ENCODE measurements at places on chromosomes 1 and 21. TPM values are rescaled to one million over a fixed set of nuclear protein-coding genes. Genes with fewer than 3 reads are reported as not detected.

GRCh38 chr1:8326265-8326664 lies 8.4 kb downstream of the SLC45A1 start:
- no peak overlapping the region for H3K27ac ChIP-seq
- no peaks in the 10 kb centered on the region for H3K4me1 ChIP-seq
- H3K4me3 ChIP-seq, result no peak overlapping the region

DNA sequence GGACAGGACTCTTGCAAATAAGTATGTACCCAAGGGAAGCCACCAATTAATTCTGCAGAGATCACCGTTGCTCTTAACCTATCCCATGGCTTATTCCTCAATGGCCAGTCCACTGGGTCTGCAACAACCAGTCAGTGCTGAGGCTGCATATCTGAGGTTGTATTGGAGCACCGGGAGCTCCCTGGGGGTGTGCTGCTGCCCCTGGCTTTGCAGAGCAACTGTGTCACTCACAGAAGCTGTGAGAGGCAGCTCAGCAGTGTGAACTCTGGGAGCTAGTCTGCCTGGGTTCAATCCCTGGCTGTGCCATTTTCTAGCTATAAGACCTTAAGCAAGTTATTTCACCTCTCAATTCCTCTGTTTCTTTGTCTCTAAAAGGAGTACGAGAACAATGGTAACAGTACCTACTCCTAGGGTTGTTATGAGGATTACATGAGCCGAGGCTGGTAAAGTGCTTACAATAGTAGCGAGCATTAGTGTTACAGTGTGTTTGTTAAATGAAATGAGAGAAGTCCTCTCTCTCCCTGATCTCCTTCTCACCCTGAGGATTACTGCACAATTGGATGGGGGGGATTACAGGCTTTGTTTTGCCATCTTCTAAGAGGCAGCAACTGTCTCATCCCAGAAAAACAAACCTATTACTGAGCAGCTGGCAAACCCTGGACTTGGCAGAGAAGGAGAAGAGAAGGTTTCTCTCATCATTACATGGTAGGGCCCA lies 3.6 kb downstream of the RXRG start:
- no peaks in the 10 kb centered on the region for H3K36me3 ChIP-seq
- no peaks in the 10 kb centered on the region for H3K4me1 ChIP-seq
- H3K27me3 ChIP-seq, result peaks cover 21% of the 10 kb centered on the region
- DNase-seq, result no peak

DNA sequence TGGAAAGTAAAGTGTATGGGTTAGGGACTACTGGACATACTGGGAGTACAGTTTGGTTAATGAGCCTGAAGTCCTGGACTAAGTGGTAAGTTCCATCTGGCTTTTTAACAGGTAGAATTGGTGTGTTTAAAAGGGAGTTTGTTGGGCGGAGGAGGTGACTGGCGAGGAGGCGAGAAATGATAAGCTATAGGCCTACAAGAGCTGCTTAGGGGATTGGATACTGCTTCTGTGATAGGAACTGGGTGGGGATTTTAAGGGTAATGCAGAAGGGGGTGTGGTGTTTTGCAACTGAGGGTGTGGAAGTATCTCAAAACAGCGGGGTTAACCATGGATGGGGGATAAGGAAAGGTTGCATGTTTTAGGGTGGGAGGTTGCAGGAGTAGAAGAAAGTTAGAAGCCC lies 3.5 kb downstream of the ERVH48-1 start:
- H3K4me1 ChIP-seq, result peaks cover 15% of the 10 kb centered on the region
- no peaks in the 10 kb centered on the region for H3K27me3 ChIP-seq
- no peaks in the 10 kb centered on the region for H3K36me3 ChIP-seq
- no peak overlapping the region for H3K4me3 ChIP-seq
- H3K27ac ChIP-seq, result no peak overlapping the region

- no peaks in the 10 kb centered on the region for H3K4me1 ChIP-seq
- H3K27ac ChIP-seq, result no peak overlapping the region
- no peak for DNase-seq
Measured at GRCh38 chr21:24163539-24163938, 1443.7 kb downstream of the MRPL39 start.

DNA sequence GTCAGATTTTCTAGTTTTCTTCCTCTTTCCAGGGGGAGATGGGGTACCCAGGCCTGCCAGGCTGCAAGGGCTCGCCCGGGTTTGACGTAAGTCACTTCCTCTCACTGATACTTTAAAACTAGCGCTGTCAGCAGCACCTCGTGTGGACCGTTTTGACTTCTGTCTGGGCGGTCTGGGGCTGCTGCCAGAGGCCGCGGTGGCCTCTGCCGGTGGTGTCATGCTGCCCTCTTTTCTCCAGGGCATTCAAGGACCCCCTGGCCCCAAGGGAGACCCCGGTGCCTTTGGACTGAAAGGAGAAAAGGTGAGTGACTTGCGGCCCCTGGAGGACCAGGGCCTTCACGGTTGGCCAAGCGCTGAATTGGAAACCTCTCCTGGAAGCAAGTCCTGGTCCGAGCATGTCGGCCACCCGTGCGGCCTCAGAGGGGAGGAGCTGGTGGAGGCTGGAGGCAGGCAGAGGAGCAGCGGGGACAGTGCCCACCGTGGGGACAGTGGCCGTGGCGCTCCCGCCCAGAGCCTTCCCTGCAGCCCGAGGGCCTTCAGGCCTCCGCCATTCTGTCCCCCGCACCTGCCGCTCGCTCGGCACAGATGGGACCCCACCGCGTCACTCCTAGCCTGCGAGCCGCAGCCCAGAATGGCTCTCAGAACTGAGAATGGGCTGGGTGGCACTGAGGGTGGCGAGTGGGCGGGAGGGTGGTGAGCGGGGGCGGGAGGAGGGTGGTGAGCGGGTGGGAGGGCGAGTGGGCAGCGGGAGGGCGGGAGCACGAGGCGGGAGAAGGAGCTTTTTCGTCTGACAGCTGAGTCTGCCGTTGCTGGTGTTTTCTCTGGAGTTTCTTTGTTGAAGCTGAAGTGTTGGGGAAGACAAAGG lies 9.4 kb downstream of the COL6A1 start:
- no peaks in the 10 kb centered on the region for H3K4me1 ChIP-seq
- no peaks in the 10 kb centered on the region for H3K27me3 ChIP-seq
- H3K27ac ChIP-seq, result no peak overlapping the region
- no peaks in the 10 kb centered on the region for H3K36me3 ChIP-seq

The TCEA3 gene
- total RNA-seq, result 1.5 TPM

The RGS8 gene
- not detected for total RNA-seq

Data from Calu3 (cell line).